Hair follicular keratinocyte (primary cell): ENCODE measurements at places on chromosomes 11 and 22. TPM values are rescaled to one million over a fixed set of nuclear protein-coding genes. Genes with fewer than 3 reads are reported as not detected.

The MMP13 gene
- total RNA-seq: 0.16 TPM in 1 of 2 replicates, not detected in the other

The MMP10 gene
- total RNA-seq: 1.8 and 25.9 TPM in 2 replicates

The OR8G5 gene
- not detected in 2 replicates for total RNA-seq

The PLAAT3 gene
- total RNA-seq: 0.34 TPM in 1 of 2 replicates, not detected in the other

The DUSP8 gene
- total RNA-seq: 0.39 and 0.68 TPM in 2 replicates

The KRTAP5-1 gene
- not detected in 2 replicates for total RNA-seq
